Fibroblast of skin of scalp (primary cell): ENCODE measurements at places on chromosomes 6 and 20.
A peak's percentile ranks its signal among the peaks of the same experiment; 100 is the strongest.

DNA sequence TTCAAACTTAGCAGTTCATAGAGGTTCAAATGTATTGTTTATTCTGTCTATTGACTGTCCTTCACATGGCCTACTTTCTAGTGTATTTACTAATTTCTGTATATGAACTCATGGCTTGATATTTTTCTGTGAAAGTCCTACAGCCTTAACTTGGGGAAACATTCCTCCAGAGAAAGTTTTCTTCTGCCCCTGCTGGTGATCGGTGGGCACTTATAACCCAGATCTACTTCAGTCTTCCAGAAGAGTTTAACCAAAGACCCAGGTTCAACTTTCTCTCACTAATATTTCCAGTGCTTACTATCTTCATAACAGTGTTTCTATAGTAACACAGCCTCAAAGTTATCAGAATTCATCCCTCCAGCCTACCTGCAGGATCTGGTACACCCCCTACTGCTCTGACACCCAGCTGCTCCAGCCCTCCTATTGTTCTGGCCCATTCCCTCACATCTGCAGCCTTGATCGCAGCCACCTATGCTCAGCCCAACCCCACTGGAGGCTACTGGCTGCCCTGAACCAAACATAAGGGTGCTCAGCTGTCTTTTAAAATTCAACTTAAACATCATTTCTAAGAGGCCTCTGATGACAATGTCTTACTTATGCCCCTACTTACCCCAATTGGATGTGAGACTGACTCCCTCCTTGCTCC, 72.3 kb downstream of the TBX18 start:
- DNase-seq: no peak

DNA sequence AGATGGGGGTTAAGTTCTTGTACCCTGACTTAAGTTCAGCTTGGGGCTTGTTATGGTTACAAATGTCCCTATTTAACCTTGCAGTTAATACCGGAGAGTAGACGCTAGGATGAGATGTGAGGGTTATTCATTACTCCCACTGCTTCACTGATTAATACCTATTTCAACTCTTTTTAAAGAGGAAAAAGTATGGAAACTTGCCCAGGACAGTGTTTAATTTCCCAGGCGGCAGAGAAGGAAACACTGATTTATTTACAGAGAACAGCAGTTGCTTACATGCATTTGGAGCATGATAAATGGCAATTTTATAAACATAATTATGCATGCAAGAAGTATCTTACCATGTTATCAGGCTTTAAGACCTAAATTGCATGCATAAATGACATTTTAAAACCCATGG, 137.7 kb downstream of the RCAN2 start:
- no peak for DNase-seq

- DNase-seq: no peak
These were observed 9.8 kb downstream of the FOXA2 start for GRCh38 chr20:22574545-22575086.

DNA sequence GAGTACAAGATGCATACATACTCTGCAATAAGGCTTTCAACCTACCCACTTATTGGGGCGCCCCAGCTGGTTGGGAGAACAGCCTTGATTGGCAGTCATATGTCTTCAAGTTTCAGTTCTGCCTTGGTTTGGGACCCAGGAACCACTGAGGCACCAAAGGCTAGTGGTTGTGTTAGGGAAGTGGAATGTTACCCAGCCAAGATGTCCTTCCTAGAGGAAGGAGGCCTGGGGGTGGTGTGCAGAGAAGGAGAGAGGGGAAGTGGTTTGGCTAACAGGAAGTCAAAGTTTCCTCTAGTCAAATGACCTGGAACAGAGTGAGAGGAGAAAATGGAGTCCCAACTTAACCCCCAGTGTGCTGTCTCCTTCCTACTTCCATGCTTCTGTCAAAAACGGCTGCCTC, 59.4 kb downstream of the CD164 start:
- no peak for DNase-seq

DNA sequence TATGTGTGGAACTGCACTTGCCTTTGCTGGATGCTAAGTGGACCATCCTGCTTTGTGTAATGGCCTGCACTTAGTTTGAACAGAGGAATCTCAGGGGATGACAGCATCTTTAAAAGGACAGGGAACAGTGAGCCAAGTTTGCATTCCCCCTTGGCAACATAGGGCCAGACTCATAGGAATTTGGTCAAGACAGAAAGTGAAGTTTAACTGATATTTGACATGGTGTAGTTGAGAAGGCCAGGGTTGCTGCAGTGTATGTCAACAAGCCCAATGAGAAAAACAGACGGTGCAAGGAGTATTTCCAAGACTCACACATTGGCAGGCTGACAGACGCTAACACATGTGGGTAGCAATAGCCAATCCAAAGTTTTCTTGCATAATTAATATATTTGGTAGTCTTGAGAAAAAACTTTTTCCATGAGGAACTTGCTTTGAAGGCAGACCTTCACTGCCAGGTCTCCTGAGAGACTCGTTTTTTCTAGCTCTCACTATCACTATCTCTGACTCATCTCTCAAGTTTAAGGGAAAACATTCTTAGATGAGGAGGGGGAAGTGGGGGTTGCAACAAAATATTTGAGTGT, 213.8 kb downstream of the IBTK start:
- DNase-seq: peak; percentile 71

DNA sequence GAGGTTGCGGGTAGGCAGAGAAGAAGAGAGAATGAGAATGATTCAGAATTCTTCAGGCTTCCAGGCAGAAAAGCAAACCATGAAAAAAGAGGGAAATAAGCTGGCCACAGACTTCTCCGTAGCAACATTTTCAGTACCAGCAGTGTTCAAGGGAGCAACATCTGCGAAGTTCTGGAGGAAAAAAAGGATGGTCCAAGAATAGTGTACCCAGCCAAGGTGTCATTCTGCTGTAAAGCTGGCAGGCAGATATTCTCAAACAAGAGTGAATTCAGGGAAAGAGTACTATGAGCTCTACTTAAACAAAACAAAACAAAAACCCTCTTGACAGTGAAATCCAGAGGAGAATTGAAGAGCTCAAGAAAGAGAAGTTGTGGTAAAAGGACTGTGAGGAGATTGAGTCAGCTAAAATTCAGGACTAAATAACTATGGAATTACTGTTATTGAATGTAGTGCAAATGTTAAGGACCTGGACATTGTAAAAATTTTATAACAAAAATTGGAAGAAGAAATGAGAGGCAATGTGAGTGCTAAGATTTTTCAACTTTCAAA, 86.5 kb downstream of the ATRN start:
- DNase-seq: no peak

DNA sequence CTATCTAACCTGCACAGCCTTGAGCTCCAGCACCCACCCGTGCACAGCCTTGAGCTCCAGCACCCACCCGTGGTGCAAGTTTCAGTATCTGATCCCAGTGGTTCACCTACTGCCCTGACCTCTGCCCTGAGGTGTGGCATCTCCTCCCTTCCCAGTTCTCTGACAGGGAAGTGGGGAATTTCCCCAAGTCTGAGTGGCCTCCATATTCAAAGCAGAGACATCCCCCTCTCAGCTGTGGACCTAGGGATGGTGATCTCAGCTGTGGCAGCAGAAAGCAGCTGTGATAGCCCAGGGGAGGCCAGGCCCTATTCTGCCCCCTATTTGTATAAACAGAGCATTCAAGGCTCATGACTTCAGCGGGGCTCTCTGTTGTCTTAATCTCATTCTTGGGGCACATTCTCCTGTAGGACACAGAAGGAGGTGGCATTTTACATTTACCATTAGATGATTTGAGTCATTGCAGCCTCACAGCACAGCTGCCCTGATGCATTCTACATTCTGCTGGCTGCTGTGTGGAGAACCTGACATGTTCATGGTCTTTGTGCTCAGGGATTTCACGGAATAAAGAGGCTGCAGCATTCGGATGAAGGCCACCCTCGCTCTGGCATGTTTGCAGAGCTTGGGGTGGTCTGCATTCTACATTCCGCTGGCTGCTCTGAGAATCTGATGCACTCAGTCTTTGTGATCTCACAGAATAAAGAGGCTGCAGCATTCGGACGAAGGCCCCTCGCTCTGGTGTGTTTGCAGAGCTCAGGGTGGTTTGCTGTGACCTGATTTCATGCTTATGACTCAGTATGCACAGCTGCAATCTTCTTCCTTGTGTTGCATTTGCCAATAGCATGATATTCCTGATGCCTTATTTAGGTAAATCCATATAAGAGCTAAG, 16.9 kb downstream of the GPR31 start:
- DNase-seq: no peak

GRCh38 chr6:22227824-22228610, 68.8 kb downstream of the PRL start:
- DNase-seq: no peak

GRCh38 chr6:44135173-44135758, 7.9 kb downstream of the TMEM63B start:
- DNase-seq: no peak

DNA sequence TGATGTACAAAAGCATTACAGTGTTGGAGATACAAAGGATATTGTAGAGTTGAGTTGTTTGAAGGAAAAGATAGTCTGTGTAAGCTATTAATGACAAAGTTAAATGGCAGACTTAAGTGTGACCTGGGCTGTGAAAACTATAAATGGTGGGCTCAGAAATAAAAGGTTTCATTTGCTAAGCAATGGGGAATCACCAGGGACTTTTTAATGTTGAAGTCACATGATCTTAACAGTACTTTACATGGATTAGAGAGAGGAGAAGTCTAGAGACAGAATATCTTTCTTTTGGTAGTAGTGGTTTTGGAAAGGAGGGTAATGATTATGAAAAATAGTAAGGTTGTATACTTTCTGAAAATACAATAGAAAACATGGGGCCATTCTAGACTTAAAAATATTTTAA, 67.1 kb downstream of the SCAF8 start:
- DNase-seq: no peak

DNA sequence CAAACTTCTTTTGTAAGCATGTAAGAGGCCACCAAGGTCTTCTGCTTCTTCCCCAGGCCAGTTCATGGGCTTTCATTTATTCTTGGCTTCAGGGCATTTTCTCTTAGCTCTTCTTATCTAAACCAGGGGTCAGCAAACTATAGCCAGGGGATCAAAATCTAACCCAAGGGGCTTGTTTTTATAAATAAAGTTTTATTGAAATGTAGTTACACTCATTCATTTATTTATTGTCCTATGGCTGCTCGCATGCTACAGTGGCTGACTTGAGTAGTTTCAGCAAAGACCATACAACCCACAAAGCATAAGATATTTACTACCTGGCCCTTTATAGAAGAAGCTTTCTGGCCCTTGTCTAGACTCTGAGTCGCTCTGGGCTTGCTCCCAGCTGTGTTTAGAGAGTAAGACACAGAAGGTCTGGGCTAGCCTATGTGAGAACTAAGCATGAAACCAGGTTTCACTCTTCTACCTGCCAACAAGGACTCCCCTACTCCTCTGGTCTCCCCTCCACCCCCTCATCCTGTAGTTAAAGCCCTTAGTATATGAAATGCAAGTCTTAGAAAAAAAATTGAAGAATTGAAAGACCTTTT, 43.2 kb downstream of the KHDC1L start:
- DNase-seq: no peak

DNA sequence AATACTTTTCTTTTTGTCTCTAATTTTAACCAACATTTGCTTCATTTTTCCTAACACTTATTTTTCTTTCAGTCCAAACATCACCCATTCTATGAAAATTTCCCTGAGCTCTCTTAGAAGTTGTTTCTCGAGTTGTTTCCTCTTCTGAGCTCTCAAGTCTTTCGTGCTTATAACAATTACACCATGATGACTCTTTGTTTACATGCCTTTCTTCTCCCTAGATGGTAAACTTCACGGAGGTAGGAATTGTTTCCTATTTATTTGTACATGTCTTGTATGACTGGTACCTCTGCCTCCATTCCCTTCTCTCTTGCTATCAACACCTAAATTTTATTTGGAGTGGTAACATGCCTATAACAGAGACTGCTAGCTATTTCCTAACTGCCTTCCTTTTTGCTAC, 6.4 kb downstream of the BLOC1S5 start:
- DNase-seq: no peak

DNA sequence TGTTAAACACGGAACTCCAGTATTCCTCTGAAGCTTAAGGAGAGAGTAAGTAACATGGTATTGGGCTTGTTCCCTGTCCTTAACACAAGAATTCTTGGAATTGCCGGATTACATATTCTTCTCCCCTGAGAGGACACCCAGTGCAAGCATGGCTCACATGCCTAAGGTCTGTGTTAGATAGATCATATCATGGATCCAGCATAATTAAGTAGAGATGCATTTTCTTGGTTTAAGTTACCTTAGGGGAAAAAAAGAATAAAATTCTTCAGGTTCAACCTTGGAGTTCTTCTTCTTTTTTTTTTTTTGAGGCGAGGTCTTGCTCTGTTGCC, 53.9 kb downstream of the AKAP12 start:
- peak; percentile 56 for DNase-seq

GRCh38 chr20:58327211-58327610, 17.7 kb downstream of the RAB22A start:
- no peak for DNase-seq

DNA sequence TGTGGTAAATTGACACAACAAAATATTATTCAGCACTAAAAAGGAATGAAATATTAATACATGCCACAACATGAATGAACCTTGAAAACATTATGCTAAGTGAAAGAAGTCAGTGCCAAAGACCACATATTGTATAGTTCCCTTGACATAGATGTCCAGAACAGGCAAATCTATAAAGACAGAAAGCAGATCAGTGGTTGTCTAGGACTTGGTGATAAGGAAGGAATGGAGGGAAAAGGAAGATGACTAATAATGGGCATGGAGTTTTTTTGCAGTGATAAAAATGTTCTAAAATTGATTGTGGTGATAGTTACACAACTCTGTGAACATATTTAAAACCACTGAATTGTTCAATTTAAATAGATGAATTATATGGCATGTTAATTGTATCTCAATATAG, 32.5 kb downstream of the TBX18 start:
- DNase-seq: no peak

GRCh38 chr6:10425176-10425974, 10.5 kb upstream of the TFAP2A start:
- DNase-seq: no peak

GRCh38 chr6:71326611-71327010, 38.0 kb downstream of the OGFRL1 start:
- DNase-seq: no peak

DNA sequence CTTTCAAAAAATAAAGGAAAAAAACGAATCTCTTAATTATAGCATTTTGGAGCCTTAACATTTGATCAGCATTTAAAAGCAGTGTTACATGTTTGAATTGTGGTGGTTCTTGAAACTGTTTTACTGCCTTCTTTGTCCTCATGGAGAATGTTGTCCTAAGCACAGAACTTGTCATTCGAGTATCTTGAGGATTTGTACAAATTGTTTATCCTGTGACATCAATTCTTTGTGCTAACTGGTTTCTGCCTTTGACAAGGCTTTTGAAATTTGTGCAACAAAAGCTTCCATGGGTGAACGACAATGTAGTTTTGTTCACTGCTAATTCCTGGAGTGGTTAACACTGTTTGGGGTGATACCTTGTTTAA, 130.8 kb downstream of the SCAF8 start:
- DNase-seq: no peak

GRCh38 chr6:137240168-137240567, 21.0 kb upstream of the IFNGR1 start:
- DNase-seq: peak; percentile 73

GRCh38 chr6:87700397-87701343, 1.4 kb downstream of the AKIRIN2 start:
- peak; percentile 79 for DNase-seq
